SK-N-DZ (cell line): ENCODE measurements at places on chromosomes 13 and 19.

DNA sequence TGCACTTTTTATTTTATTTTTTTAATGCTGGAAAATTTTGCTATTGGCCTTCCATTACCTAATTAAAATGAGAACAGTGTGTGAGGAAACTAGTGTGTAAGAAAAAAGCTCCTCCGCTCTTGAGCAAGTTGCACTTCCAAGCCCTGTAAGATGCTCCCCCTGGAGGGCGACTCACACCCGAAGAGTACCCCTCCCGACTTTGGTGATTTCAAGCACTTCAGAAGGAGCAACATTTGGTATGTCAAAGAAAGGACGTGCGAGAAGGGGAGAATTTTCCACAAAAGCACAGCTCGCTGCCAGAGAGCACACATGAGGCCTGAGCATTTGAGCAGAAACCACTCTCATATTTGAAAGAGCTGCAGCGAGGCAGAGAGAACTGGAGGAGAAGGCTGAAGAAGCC is 504.4 kb downstream of the FGF9 start:
- DNase-seq, result no peak

DNA sequence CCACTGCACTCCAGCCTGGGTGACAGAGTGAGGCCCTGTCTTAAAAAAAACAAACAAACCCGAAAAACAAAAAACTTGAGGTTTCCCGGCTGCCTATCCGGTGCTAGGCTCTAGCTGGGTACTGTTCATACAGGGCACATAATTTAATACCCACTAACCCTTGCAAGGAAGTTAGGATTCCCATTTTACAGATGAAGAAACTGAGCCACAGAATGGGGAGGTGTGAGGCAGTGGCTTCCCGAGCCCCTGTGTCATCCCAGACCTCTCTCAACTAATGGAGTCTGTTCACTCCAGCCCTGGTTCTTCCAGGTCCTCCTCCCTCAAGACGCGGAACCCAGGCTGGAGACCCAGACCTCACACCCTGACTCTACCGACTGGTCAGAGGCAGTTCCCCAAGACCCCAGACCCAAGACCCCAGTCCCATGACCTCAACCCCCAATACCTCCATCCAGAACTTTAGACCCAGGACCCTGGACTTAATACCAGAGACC is 576 bp downstream of the APBA3 start:
- DNase-seq, result peak; percentile 16

GRCh38 chr19:55232286-55232602 is 3.7 kb upstream of the TMEM86B start:
- no peak for DNase-seq

GRCh38 chr19:52101866-52102562 is 6.4 kb upstream of the ZNF841 start:
- DNase-seq, result no peak
